Activated CD4-positive, alpha-beta T cell treated with anti-CD3 and anti-CD28 coated beads for 24 hours (primary cell): ENCODE measurements at places on chromosomes 6 and 20.

DNA sequence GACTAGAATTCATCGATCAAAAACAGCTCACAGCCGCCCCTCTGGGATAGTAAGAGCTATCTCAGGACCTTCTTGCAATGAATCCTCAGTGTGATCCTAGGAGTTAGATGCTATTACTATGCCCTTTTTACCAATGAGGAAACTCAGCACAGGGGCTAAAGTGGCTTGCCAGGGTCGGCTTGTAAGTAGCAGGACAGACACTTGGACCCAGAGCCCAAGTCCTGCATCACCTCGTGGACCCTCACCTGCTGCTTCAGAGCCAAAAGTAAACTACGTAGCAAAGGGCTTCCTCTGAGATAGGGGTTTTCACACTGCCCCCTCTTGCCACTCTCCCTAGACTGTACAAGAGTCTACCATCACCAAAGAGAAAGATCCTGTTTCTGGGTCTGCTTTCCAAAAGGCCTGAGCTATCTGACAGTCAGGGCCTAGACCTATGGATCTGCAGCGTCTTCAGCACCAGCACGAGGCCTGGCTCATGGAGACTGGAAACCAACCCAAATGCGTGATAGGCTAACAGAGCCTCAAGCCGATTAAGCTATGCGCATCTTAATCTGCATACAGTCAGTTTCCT lies 172.3 kb downstream of the ANKRD60 start:
- no peak for DNase-seq

GRCh38 chr6:128242765-128243403 lies 277.5 kb downstream of the PTPRK start:
- no peak for DNase-seq

DNA sequence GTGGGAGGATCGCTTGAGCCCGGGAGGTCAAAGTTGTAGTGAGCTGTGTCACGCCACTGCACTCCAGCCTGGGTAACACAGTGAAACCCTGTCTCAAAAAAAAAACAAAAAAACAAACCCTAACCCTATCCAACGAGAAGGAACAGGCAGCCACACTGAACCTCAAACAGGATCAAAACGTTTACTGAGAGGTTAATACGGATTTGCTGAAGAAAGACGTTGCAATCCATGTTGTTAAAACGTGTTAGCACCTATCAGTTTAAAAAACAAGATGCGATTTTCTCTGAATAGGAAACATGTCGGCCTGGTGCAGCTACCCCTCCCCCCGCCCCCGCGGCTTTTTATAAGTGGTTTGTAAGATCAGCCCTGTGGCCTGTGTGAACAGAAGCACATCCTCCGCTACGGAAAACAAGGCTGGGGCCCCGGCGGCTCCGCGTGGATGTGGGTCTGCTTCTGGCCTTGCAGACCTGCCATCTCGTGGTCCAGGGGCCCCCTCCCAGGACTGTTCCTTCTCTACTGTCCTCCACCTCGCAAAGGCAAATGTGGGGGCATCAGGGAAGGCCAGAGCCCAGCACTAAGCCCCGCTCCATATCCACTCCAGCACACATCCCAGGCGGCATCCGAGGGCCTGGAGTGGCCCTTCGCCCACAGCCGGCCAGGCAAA lies 11.4 kb downstream of the SLC2A4RG start:
- no peak for DNase-seq

GRCh38 chr6:143164565-143165105 lies 103.9 kb downstream of the AIG1 start:
- no peak for DNase-seq

DNA sequence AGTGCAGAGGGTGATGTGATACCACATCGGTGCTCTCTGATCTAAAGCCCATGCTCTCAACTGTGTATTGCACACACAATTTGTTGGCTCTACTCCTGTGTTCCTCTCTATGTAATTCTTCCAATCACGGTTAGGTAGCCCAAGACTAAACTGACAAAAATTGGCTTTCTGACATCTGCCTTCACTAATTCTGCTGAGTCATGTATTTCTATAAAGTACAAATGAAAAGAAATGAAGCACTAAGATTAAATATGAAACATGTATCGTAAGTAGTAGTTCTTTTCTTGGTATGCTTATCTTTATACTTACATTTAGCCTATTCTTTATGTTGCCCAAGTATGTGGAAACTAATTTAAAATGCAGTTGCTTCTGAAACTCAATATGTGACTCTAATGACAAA lies 7.7 kb upstream of the MLIP start:
- DNase-seq, result no peak

GRCh38 chr6:73145690-73146089 lies 79.6 kb downstream of the KHDC1L start:
- no peak for DNase-seq
